ENCODE measurements at places on chromosomes 12 and 14.

DNA sequence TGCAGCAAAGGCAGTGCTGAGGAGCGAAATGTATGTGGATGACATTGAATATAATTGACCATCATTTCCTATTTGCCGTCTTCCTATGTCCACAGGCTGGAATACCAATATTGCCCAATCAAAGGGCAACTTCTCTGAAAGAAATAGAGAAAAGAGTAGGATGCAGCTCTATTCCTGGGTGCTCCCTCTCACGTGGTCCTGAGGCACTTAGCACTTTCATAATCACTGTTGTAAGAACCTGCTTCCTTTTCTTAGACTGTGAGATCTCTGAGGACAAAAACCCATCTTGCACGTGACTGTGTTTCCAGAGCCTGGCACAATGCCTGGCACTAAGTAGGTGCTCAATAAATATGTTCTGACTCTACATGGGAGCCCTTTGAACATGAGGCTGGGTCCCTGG lies 122.7 kb upstream of the CPM start:
- no peak for DNase-seq

- DNase-seq, result no peak
Measured at GRCh38 chr14:38012056-38012455, 195.6 kb upstream of the SSTR1 start.

GRCh38 chr12:130742112-130742511 lies 26.0 kb upstream of the RIMBP2 start:
- DNase-seq, result no peak

DNA sequence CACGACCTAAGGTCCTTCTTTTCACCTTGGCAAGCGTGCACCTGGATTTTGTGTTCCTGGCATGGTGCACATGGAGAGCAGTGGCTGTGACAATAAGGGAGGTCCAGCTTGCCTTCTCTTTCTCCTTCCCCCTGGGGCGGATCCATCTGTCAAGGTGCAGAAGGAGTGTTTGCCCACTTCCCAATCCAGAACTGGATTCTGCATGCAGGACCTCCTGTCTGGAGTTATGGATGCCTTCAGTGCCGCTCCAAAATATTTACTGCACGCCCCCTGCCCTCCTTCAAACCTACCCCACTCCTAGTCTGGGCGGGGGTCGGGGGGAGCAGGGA lies 192.7 kb downstream of the DPF3 start:
- DNase-seq, result no peak

DNA sequence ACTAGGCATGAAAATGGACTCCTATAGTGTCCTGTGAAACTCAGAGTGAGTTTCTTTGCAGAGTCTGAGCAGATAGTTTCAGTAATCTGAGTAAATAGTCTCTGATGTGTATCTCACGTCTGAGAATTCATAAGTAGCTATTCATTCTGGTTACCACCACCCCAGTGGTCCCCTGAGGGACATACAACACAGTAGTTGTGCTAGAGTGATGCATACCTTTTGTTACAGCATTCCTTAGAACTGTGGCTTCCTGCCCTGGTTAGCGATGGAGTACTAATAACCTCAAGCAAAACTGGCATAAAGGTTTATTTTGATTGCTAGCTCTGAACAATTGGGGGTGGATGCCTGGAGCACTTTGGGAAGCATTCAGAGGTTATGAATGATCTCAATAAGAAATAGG lies 114.7 kb downstream of the DAAM1 start:
- no peak for DNase-seq

GRCh38 chr12:40921563-40922163 lies 229.4 kb downstream of the CNTN1 start:
- DNase-seq, result no peak

DNA sequence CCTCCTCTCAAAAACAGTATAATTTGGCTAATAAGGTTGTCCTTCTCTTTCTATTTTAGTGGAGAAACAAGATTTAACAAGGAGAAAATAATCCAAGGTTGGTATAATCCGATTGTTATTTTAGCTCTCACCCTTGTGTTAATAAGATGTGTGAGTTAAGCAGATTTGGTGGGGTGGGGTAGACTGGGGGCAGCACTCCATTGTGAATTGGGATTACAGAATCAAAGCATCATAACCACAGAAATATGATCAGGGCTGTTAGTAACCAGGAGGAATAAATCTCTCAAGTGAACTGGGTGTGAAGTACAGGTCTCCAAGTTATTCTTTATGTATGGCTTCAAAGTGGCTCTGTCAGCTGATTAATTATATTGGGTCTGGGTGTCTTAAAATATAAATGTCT lies 10.2 kb downstream of the TIGAR start:
- no peak for DNase-seq

DNA sequence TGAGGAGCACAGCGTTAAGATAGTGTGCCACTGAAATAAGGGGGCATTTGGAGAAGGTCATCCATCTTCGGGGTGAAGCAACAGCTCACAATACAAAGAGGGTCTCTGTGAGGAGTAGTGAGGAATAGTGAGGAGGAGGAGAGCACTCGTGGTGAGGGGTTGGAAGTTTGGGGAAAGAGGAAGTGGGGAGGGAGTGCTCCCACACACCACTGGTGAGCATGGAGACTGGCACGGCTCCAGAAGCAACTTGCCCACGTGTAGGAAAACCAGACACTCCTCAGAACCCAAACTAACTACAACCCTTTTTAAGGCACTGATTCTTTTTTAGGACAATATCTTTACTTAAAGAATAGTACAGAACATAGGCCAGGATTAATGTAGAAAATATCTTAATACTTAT lies 48.9 kb downstream of the GALNT8 start:
- DNase-seq, result no peak

GRCh38 chr12:43407816-43408645 lies 144.0 kb downstream of the ADAMTS20 start:
- DNase-seq, result no peak

DNA sequence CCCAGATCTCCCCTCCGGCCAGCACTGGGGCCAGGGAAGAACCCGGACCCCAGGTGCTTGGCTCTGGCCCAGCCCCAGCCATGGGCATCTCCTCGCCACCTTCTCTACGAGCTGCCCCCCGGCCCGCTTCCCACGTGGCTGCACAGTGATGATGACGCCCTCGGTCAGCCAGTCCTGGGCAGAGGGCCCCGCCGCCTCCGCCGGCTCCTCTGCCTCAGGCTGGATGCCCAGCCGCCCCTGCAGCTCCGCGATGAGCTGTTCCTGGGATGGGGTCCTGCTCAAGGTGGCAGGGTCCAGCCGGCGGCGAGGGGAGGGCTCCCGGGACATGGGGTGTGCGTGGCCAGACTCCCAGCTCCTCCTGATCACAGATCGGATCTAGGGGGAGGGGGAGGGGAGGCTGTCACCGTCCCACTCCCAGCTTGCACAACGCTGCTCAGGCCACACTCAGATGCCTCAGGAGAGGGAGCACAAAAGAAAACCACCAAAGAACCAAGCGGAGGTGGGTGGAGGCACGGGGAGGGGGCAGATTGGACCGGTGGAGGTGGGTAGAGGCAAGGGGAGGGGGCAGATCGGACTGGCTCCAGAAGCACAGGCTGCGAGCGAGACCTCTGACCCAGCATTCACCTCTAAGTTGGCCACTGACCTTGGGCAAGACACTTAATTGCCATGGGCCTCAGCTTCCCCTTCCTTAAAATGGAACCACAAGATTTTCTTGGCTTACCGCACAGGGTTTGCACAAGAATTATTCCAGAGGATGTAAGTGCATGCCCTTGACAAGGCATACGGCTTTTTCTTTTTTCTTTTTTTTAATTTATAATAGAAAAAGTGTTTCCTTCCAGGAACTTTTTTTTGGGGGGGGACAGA lies 16.1 kb upstream of the RPLP0 start:
- DNase-seq, result no peak

DNA sequence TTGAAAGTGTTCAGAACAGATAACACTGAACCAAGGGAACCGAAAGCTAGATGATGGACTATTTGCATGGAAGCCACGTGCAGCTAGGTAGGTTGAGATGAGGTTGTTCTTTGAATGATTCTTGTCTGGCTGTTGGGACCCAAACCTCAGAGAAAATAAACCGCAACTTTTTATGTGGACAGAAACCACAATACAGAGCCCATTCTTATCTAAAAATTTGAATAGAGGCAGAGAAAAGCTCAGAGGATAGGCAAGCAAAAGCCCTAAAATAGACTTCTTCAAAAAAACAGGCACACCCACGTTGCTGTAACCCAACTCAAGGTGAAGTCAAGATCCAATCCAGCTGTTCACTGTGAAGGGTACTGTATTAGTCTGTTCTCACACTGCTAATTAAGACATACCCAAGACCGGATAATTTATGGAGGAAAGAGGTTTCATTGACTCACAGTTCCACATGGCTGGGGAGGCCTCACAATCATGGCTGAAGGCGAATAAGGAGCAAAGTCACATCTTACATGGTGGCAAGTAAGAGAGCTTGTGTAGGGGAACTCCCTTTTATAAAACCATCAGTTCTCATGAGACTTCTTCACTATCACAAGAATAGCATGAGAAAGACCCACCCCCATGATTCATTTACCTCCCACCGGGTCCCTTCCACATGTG lies 353.8 kb downstream of the AACS start:
- DNase-seq, result no peak

DNA sequence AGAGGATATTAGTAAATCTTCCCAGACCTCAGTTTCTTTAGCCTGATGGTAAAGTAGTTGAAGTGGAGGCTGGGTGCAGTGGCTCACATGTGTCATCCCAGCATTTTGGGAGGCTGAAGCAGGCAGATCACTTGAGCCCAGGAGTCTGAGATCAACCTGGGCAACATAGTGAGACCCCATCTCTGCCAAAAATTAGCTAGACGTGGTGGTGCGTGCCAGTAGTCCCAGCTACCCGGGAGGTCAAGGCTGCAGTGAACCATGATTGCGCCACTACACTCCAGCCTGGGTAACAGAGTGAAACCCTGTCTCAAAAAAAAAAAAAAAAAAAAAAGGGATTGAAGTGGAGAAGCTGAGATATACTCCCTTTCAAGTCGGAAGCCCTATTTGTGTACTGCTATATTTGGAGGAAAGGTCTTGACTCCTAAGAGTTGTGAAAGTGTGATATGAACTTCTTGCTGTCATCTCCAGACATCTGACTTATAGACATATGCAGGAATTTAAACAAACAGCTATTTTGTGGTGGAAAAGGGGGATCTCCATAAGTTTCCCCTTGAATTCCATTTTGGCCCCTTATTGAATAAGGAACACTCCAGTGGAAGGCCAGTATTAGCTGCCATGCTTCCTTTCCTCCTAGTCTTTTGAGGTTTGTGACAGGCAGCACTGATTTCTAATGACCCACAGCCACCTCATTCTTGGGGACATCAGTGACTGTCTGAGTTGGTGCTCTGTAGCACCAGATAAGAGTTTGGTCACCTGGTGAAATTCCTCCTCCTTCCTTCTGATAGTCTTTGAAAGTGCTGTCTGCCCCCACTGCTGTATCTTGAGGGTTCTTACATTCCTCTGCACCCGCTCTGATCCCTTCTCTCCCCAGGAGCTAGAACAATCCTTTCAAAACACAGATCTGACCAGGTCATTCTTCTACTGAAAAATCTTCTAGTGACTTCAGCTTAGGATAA lies 7.4 kb downstream of the ELK3 start:
- DNase-seq, result no peak

- no peak for DNase-seq
Measured at GRCh38 chr14:83483063-83483462, 1949.4 kb upstream of the SEL1L start.

GRCh38 chr12:69519871-69520270 lies 49.7 kb downstream of the FRS2 start:
- no peak for DNase-seq

GRCh38 chr14:45786266-45786665 lies 533.3 kb upstream of the MIS18BP1 start:
- DNase-seq, result no peak

GRCh38 chr12:104605685-104606084 lies 148.9 kb downstream of the CHST11 start:
- no peak for DNase-seq

DNA sequence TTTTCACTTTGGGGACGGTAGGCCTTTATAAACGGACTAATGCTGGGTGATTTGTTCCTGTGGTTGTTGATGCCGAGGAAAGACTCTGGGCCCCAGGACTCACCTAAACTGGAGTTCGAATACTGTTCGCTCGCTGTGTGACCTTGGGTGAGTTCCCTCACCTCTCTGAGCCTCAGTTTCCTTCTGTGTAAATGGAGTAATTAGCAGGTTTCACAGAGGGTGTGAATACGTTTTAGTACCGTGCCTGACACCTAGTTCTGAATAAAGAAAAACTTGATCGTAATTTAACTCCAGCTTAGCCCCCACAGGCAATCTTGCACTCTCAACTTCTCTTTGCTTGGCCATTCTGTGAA lies 505 bp downstream of the UBE3B start:
- DNase-seq, result no peak

- DNase-seq, result no peak
Measured at GRCh38 chr12:24903329-24904088, 45.4 kb downstream of the BCAT1 start.

DNA sequence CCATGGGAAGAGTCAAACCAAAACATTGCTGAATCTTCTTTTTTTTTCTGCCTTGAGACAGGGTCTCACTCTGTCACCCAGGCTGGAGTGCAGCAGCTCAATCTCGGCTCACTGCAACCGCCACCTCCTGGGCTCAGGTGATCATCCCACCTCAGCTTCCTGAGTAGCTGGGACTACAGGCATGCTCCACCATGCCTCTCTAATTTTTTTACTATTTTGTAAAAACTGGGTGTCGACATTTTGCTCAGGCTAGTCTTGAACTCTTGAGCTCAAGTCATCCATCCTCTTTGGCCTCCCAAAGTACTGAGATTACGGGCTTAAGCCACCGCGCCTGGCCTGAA lies 1.5 kb upstream of the KRT75 start:
- no peak for DNase-seq

GRCh38 chr12:110737532-110737931 lies 5.2 kb downstream of the PPP1CC start:
- no peak for DNase-seq

DNA sequence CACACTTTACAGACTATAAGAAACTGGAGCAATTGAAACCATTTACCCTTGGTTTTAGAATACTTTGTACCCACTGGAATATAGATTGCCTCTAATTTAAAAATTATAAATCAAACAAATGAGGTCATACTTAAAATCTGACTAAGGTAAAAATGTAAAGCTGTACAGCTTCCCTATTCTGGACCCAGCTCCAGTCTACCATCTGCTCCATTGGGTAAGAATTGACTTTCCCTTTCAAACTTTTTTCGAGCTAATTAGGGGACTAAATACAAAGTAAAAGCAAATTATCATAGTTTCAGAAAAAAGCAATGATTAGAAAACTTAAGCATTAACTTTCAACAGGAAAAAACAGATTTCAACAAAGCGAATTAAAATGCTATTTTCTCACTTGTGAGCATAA lies 4.3 kb downstream of the KRR1 start:
- no peak for DNase-seq

DNA sequence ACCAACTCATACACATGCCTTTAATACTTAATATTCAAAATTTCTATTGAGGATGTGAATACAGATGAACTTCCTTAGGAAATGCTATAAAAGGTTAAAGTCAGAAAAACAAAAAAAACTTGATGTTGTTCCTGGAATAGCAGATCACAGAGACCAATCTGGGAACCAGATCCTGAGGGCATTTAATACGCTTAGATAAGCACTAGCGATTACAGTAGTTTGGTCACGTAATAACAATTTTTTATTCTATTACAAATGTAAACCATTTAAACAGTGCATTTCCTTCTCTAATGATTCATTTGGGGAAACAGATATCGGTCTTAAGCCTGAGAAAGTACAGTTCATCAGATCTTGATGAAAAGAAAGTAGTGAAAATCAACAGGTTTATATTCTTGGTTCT lies 30.8 kb upstream of the ABCC9 start:
- no peak for DNase-seq
